Chondrocyte (in vitro differentiated cells): ENCODE measurements at places on chromosomes 1 and 21. TPM values are rescaled to one million over a fixed set of nuclear protein-coding genes. Genes with fewer than 3 reads are reported as not detected.

The FAM72A gene
- 1.9 to 3.3 TPM (median 2.3 TPM) in 3 replicates for total RNA-seq

The SPRR5 gene
- total RNA-seq, result not detected in 3 replicates

The RUNX3 gene
- 1.8 to 2.9 TPM in 2 of 3 replicates, not detected in the other for total RNA-seq

The MROH7 gene
- total RNA-seq, result 0.15 TPM in 1 of 3 replicates, not detected in the others

The SYT6 gene
- total RNA-seq, result not detected in 3 replicates

The ASAP3 gene
- total RNA-seq, result 21.9 to 30.8 TPM (median 27.6 TPM) in 3 replicates

The PLA2G2F gene
- not detected in 3 replicates for total RNA-seq

The AKR7A3 gene
- 0.45 to 1.5 TPM (median 0.51 TPM) in 3 replicates for total RNA-seq

The RERE gene
- total RNA-seq, result 64.9 to 83.8 TPM (median 65.8 TPM) in 3 replicates

The CD247 gene
- total RNA-seq, result not detected in 3 replicates

The IL6R gene
- total RNA-seq, result 1.1 to 1.4 TPM (median 1.3 TPM) in 3 replicates

The ERICH3 gene
- not detected in 3 replicates for total RNA-seq

The ASTN1 gene
- not detected in 3 replicates for total RNA-seq

The KPRP gene
- not detected in 3 replicates for total RNA-seq

The SMYD3 gene
- total RNA-seq, result 28.4 to 31.5 TPM (median 29.3 TPM) in 3 replicates

The IL19 gene
- total RNA-seq, result not detected in 3 replicates
